Stimulated activated CD4-positive, alpha-beta T cell treated with anti-CD3 and anti-CD28 coated beads, TNF-alpha, amount 100 ng/mL, for 48 hours (primary cell): ENCODE measurements at places on chromosomes 3 and 15.

GRCh38 chr15:91925794-91926193 is 72.3 kb downstream of the SLCO3A1 start:
- no peak for DNase-seq

- no peak for DNase-seq
Measured at GRCh38 chr3:55297706-55298105, 189.4 kb downstream of the WNT5A start.

- DNase-seq = no peak
Measured at GRCh38 chr3:142608631-142609030, 12.4 kb downstream of the PLS1 start.

DNA sequence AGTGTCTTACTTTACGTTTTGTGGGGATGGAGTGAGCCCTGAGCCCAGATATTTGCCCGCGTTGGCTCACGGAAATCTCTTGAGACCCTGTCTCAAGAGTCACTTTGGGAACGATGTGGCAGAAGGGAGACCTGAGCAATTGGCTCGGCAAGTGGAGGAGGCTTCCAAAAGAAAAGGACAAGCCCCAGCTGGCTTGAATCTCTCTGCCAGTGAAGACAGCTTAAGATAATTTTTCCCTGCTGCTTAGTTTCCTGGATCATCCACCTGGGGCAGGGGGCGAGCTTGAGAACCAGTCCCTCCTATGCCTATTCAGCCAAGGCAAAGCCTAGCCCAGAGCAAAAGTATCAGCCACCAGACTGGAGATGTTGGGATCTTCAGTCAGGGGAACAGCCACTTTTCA is 708 bp downstream of the SEC22A start:
- no peak for DNase-seq

GRCh38 chr15:63896336-63897115 is 62.8 kb upstream of the HERC1 start:
- DNase-seq = no peak

DNA sequence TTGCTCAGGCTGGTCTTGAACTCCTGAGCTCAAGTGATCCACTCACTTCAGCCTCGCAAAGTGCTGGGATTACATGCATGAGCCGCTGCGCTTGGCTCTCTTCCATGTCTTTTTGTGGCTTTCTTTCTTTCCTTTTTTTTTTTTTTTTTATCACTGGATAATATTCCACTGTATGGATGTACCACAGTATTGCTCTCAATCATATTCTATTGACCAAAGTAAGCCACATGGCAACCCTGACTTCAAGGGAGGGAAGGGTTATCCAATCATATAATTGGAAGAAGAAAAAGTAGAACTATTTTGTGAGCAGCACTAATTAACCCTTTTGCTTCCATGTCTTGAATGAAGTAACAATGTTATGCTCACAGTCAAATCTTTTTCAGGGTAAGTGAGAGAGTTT is 307.0 kb upstream of the RASGRP1 start:
- no peak for DNase-seq

GRCh38 chr15:74907163-74907870 is 666 bp upstream of the FAM219B start:
- DNase-seq = no peak
